ENCODE measurements at places on chromosomes 3 and 15.
A peak's percentile ranks its signal among the peaks of the same experiment; 100 is the strongest.

DNA sequence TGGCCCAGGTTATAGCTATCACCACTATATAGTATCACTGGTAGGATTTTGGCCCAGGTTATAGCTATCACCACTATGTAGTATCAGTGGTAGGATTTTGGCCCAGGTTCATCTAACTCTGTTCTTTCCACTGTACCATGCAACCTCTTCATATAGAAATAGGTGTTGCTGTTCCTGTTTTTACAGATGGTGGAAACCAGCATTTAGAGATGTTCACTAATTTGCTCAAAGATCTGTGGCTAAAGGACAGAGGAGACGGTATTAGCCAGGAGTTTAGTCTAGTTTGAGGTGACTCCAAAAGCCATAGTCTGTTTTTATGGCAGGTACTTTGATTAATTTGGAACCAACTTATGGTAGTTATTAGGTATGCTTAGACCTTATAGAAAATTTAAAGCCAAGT, 3.1 kb downstream of the LRCH3 start:
- DNase-seq, result no peak

DNA sequence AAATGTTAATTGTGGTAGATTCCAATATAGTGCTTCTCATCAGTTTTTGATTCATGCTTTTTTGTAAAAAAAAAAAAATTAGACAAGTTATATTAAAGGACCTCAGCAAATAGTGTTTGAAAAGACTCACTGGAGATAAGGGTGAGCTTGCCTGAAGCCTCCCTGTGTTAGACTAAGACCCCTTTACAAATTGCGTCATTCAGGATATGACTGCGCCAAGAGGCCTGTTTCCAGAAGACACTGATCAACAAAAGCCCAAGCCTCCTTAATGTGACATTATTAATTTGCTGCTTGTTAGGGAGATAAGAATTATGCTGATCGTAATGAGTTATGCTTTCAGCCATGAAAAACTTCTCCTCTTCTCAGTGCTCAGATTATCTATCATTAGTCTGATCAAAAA, 13.0 kb upstream of the DNAJC13 start:
- no peak for DNase-seq

DNA sequence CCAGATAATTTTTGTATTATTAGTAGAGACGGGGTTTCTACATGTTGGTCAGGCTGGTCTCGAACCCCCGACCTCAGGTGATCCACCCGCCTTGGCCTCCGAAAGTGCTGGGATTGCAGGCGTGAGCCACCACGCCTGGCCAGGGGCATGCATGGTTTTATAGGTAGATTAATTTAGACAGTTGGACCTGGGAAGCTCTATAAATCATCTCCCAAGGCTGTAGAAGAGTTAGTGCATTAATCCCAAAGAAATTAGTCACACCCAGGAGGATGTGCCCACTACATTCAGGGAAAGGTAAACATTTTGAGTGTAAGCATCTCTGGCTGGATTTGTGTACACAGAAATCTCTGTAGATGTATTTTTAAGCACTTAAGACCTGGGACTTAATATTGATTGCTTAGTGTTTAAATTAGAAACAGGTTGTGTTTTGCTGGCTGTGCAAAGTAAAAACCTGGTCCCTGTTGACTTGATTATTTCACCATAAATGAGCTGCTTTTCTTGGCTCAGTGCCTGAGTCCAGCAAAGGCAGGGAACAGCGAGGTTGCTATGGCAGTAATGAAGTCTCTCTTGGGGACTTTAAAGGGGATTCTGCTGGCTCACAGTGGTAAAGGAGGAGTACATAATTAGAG, 19.2 kb downstream of the EXOSC7 start:
- DNase-seq, result no peak

DNA sequence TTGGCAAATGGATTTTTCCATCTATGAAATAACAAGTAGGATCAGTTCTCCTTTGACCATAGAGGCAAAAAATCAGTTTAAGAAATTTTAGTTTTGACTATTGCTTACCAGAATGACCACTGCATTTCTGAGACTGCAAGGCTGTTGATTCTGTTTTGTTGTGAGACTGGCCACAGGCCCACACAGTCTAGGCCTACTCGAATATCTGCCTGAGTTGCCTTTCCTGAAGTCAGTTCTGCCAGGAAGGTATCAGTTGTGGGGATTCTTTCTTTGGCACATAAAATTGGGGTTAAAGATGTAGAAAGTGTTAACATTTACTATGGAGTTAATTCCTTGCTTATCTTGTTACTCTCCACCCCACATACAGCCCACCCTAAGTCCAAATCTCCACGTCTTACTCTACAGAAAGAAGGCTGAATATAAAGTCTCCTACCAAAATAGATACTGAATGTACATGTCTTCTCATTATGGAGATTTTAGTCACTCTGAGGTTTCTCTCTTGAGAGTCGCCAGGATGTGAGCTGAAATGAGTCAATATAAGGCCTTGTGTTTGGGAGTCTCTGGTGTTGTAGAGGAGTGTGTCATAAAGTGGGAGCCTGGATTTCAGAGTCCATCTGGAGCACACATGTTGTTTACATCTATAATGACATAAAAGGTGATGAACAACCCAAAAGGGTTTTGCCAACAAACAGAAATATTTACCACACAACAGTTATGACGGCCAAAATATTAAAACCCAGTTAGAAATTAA, 45.0 kb upstream of the WWTR1 start:
- DNase-seq, result no peak

DNA sequence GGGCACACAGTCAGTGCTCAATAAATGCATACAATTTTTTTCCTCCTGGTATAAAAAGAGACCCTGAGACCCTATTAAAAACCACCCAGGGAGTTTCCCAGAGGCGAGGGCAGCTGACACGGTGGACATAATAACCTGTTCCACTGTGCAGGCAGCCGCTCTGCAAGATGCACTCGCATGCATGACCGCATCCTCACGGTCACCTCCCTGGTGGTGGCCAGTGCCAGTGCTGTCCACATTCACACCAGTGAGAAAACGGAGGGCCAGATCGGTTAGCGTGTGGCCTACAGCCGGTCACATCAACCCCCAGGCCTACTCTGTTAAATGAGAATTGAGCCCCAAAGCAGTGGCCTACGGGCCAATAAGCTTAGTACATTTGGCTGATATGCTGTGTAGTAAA, 24.8 kb downstream of the SH3BP5 start:
- DNase-seq, result no peak

DNA sequence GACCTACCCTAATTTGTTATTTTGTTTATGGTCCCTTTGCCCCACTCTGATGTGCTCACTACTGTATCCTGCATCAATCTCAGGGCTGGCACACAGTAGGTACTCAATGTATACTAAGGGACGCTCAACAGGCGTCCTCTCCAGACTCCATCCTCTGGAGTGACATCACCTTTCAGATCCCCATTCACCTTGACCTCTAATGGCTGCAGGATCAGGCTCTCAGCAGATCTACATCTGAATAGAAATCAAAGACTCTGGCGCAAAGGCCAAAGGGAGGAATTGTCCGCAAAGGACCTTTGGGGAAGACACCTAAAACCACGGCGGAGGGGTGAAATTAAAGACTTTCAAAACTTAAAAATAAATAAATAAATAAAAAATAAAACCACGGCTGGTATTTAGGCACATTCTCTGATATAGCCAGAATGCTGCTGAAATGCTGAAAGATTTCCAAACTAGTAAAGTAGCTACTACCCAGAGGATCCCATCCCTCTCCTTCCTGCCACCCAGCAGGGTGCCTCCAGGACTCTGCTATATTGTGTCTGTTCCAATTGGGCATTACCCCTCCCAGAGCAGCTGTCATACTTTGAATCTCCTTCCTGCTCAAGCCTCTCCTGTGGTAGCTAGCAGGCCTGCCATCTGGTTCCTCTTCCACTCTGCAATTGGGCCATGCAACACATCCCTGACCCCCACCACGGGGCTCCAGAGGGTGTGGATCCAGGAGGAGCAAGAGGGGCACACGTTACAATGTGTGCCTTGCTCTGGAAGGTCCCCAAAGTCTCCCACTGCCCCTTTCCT, 6.1 kb downstream of the SHF start:
- no peak for DNase-seq

- DNase-seq, result no peak
Measured at GRCh38 chr15:62833646-62834045, 208.9 kb upstream of the TPM1 start.

GRCh38 chr15:26698555-26698954, 74.3 kb downstream of the GABRB3 start:
- DNase-seq, result no peak

DNA sequence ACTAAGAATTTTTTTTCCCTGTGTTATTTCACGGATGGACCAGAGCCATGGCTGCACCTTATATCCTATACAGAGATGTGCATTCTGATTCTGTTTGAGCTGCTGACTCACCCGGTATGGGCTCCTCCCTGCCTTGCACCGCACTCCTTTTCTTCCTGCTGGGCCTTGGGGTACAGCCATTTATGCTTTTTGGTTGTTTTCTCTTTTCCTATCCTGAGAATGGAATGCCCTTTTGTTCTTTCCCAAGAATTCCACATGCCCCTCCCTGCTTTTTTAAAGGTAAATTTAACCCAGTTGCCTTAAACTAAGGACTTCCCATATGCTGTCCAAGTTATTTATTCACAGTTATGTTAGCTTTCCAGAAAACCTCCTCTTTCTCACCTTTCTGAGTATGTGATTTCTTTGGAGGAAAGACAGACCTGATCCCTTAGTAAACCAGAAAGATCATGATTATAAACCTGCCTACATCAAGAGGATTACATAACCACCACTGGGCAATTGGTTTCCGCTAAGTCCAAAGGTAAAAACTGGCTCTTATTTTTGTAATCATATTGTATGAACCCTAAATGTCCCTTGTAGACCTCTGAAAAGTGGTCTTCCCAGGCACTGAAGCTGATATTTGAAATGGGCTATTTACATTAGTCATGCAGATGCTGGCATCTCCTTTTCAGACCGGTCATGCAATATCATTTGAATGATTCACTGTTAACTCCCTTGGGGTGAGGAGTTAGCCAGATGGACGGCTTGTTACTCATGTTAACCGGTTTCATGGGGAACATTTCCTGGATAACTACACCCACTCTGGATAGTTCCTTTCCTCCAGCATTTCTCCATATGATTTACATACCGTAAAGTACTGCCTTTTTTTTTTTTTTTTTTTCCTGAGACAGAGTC, 45.5 kb downstream of the TMOD3 start:
- peak; percentile 54 for DNase-seq

DNA sequence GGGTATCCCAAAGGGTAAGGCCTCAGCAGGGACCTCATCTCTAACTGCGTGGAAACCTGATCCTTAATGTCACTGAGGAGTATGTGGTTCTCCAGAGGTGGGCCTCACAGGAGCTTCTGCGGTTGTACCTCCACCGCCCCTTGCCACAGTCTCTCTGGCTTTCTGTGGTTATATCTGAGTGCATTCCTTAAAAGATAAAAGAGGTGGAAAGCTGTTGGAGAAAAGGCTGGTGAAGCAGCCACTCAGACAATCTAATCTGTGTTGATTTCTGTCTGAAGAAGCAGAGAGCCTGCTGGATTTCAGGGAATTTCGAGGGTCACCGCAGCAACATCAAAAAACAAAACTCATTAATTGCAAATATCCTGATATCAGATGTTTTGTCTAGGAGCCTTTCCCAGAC, 51.4 kb downstream of the SEMA6D start:
- DNase-seq, result no peak

- DNase-seq, result no peak
Measured at GRCh38 chr3:138429665-138430064, 4.8 kb upstream of the ESYT3 start.

GRCh38 chr15:73069109-73069508, 16.8 kb downstream of the NEO1 start:
- DNase-seq, result no peak

- no peak for DNase-seq
Measured at GRCh38 chr3:64988188-64988587, 300.4 kb upstream of the ADAMTS9 start.

DNA sequence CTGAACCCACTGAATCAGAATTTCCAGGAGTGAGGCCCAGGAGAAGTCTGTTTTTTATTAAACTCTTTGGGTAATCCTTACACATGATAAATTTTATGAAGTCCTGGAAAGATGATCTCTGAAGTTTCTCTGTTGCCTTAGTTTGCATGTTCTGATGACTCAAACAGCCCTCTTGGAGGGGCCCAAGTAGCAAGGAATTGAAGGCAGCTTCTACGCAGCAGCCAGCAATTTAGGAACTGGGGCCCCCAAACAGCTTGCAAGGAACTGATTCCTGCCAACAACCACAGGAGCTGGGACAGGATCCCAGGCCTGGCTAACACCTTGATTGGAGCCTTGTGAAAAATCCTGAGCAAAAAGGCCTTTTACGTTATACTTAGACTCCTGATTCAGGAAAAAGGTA, 5.4 kb upstream of the ACP3 start:
- no peak for DNase-seq

- no peak for DNase-seq
Measured at GRCh38 chr3:48240000-48240963, 622 bp upstream of the ZNF589 start.

DNA sequence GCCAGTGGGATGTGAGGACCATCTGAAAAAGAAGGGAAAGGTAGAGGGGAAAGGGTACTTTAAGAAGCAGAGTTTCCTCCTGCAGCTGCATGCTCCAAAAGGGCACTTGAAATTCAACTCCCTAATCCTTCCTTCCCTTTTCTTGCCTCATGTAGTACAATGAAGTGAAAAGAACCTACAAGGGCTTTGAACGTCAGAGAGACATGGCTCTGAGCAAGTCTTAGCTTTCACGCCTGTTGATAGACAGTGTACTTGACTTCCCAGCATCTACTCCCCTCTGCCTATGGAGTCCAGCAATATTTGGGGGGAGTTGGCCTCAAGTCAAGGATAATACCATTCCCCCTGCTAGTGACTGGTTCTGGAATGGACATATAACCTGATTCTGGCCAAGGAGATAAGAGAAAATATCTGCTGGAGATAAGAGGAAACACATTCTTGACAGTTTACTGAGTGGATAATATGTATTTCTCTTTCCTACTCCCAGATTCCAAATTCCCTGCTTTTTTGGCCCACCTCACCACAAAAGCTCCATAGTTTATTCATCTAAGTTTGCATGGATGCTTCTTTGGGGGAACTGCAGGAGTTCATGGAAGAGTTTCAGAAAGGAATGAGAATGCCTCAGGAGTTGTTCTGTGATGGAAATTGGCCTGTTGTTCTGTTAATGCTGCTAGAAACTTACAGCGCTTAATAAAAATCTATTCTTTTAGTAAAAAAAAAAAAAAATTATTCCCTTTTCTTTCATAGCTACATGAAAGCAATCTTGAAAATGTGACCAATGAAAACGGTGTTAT, 193.0 kb upstream of the TPM1 start:
- no peak for DNase-seq

DNA sequence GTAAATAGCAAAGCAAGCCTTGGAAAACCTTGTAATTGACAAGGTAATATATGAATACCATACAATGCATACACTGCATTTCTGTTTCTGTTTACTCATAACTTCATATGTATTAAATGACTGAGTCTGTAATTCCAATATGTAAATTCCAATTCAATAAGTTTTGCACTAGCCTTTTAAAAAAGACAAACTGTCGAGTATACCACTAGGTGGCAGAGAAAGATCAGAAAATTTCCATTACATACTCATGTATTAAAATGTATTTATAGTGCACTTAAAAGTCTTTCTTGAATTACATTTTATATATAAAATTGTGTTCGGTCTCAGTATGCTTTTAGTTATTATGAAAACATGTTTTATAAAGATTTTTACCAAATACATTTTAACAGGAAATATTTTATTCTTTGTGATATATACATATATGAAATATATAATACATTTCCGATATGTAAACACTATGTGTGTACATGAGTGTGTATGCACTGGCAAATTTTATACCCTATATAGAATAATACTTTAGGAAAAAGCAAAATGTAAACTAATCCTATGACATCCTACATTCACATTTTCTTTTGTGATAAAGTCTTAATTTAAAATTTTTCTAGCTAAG, 216.8 kb downstream of the VGLL3 start:
- DNase-seq, result peak; percentile 14

- no peak for DNase-seq
Measured at GRCh38 chr3:100562224-100562857, 47.1 kb upstream of the ADGRG7 start.

All from inflammatory macrophage treated with lipopolysaccharide for 4 hours (primary cell).